ENCODE measurements at places on chromosomes 6 and 20.

GRCh38 chr6:117264692-117265409 lies 507 bp upstream of the VGLL2 start:
- no peak for DNase-seq

DNA sequence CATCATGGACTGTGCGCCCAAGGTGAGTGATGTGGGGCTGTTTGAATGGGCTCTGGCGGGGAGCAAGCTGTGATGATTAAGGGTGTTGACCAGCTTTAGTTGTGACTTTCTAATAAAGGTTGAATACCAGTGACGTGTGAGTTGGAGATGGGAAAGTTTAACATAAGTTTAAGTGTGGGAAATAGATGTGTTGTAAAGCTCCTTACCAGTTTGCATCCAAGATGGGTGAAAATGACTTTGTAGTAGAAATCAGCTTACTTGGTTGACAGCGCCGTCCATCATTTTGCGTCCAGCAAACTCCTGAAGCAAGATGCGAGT lies 372 bp downstream of the CASS4 start:
- DNase-seq: no peak

DNA sequence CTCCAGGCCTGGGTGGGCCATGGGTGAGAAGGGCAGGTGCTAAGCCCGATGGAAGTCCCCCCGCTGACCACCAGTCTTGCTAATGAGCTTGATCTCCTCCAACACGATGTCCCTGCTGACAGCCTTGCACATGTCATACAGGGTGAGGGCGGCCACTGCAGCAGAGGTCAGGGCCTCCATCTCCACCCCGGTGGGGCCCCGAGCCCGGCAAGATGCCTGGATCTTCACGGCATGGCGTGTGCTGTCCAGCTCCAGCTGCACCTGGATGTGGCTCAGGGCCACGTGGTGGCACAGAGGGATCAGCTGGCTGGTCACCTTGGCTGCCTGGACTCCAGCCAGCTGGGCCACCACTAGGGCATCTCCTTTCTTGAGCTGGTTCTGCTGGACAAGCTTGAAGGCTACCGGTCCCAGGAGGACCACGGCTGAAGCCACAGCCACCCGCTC lies 27.9 kb downstream of the MOCS1 start:
- no peak for DNase-seq

DNA sequence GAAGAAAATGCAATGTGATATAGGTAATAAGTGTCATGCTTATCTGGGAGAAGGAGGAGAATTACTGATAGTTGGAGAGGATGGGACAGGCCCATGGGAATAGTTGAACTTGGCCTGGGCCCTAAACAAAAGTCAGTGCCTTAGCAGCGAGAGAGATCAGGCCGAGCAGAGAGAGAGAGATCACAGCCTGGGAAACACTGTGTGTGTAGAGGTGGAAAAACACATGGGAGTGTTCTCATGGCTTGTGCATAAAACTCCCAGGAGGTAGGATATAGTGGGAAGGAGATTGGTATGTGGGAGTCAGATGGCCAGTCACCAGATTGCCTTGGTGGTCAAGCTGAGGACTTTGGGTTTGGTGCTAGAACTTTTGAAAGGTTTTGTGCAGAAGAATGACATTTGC lies 47.6 kb downstream of the FIG4 start:
- no peak for DNase-seq

DNA sequence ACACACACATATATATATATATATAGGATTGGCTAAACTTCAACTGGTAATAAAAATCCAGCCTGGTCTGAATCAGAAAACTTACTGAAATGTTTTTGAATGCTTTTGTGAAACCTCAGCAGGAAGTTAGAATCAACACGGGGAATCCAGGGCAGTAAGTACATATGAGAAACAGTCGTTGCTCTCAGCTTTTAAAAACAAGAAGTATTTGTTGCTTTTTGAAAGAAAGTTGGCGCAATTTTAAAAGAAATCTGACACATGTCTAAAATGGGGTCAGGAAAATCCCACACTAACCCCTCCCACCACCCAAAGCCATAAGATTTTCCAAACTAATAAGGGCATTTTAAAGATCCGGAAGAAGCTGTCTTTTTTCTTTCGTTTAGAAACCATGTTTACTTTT lies 11.5 kb upstream of the CCDC170 start:
- no peak for DNase-seq

DNA sequence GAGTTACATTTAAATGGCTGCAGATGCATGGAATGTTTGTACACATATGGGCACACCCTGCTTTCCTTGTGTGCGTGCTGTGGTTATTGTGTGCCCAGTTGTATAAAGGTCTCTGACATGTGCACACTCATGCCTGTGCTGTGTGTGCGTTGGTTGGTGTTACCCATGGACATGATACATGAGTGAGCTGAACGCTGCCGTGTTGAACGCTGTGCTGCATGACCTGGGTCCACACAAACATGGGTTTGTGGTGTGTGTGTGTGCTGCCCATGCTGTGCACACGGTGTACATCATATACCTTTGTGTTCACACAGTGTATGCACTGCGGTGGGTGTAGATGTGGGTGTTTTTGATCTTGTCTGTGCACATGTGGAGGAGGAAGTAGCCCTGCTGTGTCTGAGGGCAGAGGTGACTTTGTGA lies 54.4 kb downstream of the TOX2 start:
- DNase-seq: no peak

GRCh38 chr6:44247338-44248302 lies 719 bp downstream of the HSP90AB1 start:
- no peak for DNase-seq

Data from pulmonary artery endothelial cell (primary cell).